ENCODE measurements at places on chromosomes 11 and 22. TPM values are rescaled to one million over a fixed set of nuclear protein-coding genes. Genes with fewer than 3 reads are reported as not detected.

OR5D18 gene
- total RNA-seq = not detected

DNA sequence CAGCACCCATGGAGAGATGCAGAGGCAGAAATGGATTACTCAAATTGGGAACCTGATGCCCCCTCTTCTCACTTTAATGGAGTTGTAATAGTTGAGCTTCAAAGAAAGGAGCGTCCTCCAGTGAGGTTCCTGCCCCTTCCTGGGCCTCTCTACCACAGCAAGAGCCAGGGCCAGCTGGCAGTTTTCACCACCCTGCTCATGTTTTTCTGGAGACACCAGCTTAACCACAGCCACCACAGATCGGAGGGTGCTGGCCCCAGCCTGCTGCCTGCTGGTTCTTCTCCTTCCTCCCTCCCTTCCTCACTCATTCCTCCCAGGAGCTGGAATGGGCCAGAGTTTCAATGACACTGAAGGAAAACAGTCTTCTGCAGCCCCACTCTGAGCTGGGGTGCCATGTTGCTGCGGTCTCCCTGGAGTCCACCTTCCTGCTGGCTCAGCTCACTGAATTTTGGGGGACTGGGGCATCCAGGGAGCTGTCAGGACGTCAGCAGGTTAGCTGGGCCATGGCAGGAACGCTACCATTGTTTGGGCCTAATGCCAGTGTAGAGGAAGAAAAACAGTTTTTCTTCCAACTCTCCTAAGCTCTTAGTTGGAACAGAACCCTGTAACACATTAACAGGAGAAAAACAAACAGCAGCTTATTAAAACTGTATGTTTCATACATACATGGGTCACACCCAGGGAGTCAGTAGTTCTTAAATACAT lies 57.7 kb downstream of the TRAF6 start:
- peak; percentile 49 for DNase-seq
- no peak overlapping the region for H3K4me3 ChIP-seq
- H3K27ac ChIP-seq = no peak overlapping the region

GRCh38 chr11:79304599-79305212 lies 136.1 kb downstream of the TENM4 start:
- no peaks in the 10 kb centered on the region for H3K36me3 ChIP-seq
- H3K27me3 ChIP-seq = no peaks in the 10 kb centered on the region
- DNase-seq = no peak
- no peaks in the 10 kb centered on the region for H3K4me1 ChIP-seq
- no peak overlapping the region for H3K27ac ChIP-seq

- H3K27me3 ChIP-seq = no peaks in the 10 kb centered on the region
- peak overlapping the region; percentile 95 for H3K27ac ChIP-seq
- peak overlapping the region; percentile 86 for H3K4me3 ChIP-seq
- peaks cover 42% of the 10 kb centered on the region for H3K36me3 ChIP-seq
- peaks cover 39% of the 10 kb centered on the region for H3K4me1 ChIP-seq
These were observed 495 bp downstream of the HYOU1 start for GRCh38 chr11:119056421-119056999.

DCHS1 gene
- 1.6 TPM for total RNA-seq

DNA sequence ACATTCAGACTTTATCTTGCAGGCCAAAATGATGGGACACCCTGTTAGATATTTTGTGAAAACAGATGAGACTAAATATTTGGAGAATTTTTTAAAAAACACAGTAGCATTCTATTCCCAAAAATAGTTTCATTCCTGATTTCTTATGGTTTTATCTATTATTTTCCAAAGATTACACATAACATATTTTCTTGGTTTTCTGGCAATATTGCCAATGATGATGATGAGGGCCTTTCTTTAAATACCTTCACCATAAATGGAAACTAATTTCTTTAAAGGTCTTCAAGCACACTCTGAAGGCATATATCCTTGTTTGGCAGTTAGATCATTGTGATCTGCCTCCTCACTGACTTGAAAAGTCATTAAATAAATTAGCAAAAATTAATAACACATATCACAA lies 522.3 kb upstream of the LUZP2 start:
- H3K4me1 ChIP-seq = no peaks in the 10 kb centered on the region
- no peak overlapping the region for H3K27ac ChIP-seq
- H3K4me3 ChIP-seq = no peak overlapping the region
- DNase-seq = no peak
- H3K36me3 ChIP-seq = no peaks in the 10 kb centered on the region

DNA sequence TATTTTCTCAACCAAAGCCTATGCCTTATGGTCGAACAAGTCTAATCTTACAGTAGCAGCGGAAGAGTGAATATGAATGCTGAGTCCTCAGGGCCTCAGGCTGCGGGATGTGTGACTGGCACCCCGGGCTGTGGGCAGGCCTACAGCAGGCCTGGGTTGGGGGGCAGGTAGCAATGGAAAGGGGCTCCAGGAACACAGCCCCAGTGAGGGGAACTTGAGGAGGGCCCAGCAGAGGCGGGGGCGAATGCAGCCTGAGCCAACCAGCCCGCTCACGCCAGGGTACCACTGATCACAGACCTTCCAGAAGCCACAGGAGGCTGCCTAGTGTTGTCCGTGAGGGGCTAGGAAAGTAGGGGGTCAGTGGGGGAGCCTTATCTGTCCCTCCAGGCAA lies 11.3 kb upstream of the CD5 start:
- peak overlapping the region; percentile 91 for H3K4me3 ChIP-seq
- H3K27me3 ChIP-seq = no peaks in the 10 kb centered on the region
- peak overlapping the region; percentile 99 for H3K27ac ChIP-seq
- H3K4me1 ChIP-seq = peaks cover 69% of the 10 kb centered on the region
- H3K36me3 ChIP-seq = peaks cover 49% of the 10 kb centered on the region
- DNase-seq = no peak

GRCh38 chr11:64809781-64810241 lies 540 bp downstream of the MEN1 start:
- H3K4me1 ChIP-seq = peaks cover 24% of the 10 kb centered on the region
- peak overlapping the region; percentile 92 for H3K27ac ChIP-seq
- DNase-seq = peak; percentile 45
- H3K27me3 ChIP-seq = no peaks in the 10 kb centered on the region
- H3K4me3 ChIP-seq = peak overlapping the region; percentile 95
- peaks cover 14% of the 10 kb centered on the region for H3K36me3 ChIP-seq

DNA sequence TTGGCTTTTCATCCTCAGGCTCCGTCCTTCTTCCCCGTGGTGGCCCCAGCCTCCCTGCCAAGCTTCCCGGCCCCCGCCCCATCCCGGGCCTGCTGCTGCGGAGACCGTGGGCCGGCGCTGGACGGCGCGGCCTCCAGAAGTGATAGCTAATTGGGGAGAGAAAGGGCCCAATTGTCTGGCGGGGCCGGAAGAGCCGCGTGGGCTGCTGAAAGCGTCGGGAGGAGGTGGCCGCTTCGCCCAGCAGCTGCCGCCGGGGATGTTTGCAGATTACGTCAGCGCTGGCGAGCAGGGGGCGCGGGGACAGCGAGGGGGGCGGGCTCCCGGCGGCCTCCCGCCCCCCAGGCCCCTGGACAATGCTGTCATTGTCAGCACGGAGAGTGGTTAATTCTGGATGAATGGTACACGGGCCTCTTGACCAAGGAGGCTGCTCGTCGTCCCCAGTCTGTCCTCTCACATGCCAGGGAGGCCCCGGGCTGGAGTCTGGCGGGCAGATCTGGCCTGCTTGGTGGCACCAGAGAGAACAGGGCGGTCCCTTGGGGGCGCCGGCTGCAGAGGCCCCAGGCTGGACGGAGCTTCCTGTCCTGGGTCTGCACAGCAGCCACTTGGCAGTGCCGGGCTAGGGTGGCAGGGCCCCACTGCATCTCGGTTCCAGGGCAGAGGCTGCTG lies 1.6 kb downstream of the SMIM38 start:
- no peaks in the 10 kb centered on the region for H3K36me3 ChIP-seq
- H3K27me3 ChIP-seq = peaks cover 2% of the 10 kb centered on the region
- H3K4me3 ChIP-seq = no peak overlapping the region
- peaks cover 12% of the 10 kb centered on the region for H3K4me1 ChIP-seq
- peak; percentile 24 for DNase-seq

DNA sequence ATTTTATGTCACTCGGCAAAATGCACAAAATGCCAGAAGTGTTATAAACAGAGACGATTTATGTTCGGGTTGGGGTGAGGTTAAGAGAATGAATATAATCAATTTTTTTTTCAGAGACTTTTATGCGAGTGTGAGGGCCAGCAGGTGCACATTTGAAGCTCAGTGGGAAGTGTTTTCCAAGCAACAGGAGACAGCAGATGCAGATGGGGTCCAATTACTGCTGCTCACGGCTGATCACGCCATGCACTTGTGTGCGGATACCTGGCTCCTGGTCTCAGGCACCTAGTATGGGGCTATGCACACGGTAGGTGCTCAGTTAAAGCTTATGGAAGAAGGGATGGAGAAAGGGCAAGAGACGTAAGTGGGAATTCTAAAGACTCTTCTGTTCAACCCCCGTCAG lies 249.1 kb downstream of the MIAT start:
- no peak for DNase-seq
- peaks cover 15% of the 10 kb centered on the region for H3K27me3 ChIP-seq
- peaks cover 11% of the 10 kb centered on the region for H3K4me1 ChIP-seq
- H3K36me3 ChIP-seq = no peaks in the 10 kb centered on the region
- H3K27ac ChIP-seq = no peak overlapping the region
- H3K4me3 ChIP-seq = no peak overlapping the region

- no peak for DNase-seq
- no peaks in the 10 kb centered on the region for H3K36me3 ChIP-seq
- H3K27me3 ChIP-seq = peaks cover 37% of the 10 kb centered on the region
- peaks cover 4% of the 10 kb centered on the region for H3K4me1 ChIP-seq
- no peak overlapping the region for H3K4me3 ChIP-seq
- no peak overlapping the region for H3K27ac ChIP-seq
These were observed 2.2 kb downstream of the SULT4A1 start for GRCh38 chr22:43860126-43860525.

TCIRG1 gene
- total RNA-seq = 138 TPM

DNA sequence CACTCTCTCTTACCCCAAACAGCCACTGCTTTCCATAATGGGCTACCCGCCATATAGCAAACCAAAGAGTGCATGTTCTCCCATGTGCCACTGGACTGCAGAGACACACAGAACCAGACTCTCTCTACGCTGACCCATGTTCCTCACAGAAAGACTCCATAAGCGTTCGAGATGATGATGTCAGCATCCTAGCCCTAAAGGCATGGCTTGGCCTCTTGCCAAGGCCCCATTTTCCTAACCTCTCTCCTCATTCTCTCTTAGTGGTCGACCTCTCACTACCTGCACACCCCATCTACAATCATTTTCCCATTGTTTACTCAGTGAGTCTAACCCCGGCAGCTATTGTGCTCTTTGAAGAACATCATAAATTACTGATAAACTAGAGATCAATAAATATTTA lies 4.9 kb downstream of the NDUFC2 start:
- DNase-seq = no peak
- no peak overlapping the region for H3K27ac ChIP-seq
- peaks cover 30% of the 10 kb centered on the region for H3K4me1 ChIP-seq
- peaks cover 30% of the 10 kb centered on the region for H3K36me3 ChIP-seq

DNA sequence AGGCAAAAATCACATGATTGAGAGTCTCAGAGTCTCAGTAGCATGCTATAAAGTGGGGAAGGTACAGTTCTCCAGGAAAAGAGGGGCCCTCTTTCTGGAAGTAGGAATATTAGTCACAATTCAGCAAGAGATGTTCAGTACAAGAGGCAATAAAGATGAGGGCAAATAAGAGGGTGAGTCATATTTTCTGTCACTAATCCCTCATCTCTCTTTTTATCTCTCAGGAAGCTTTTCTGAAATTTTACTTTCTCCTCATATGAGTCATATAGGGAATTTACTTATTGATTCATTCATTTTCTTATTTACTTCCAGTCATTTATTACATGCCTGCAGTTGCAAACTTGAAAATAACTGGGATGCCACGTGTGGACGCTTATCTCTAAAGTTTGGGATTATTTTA lies 3.4 kb upstream of the NXPE1 start:
- H3K4me1 ChIP-seq = peaks cover 3% of the 10 kb centered on the region
- no peak overlapping the region for H3K27ac ChIP-seq
- DNase-seq = no peak
- H3K36me3 ChIP-seq = no peaks in the 10 kb centered on the region
- H3K27me3 ChIP-seq = peaks cover 6% of the 10 kb centered on the region
- H3K4me3 ChIP-seq = no peak overlapping the region

- peaks cover 4% of the 10 kb centered on the region for H3K36me3 ChIP-seq
- no peaks in the 10 kb centered on the region for H3K27me3 ChIP-seq
- H3K4me3 ChIP-seq = no peak overlapping the region
- DNase-seq = no peak
- H3K4me1 ChIP-seq = no peaks in the 10 kb centered on the region
These were observed 114.1 kb downstream of the SERGEF start for GRCh38 chr11:17898782-17899181.

All from activated CD8-positive, alpha-beta T cell treated with anti-CD3 and anti-CD28 coated beads for 36 hours (primary cell).